ENCODE measurements at places on chromosomes 3 and 15. TPM values are rescaled to one million over a fixed set of nuclear protein-coding genes. Genes with fewer than 3 reads are reported as not detected.

GRCh38 chr3:128307781-128308469 is 154.6 kb downstream of the EEFSEC start:
- no peak for DNase-seq

- DNase-seq = no peak
Observed at GRCh38 chr15:100204211-100204610, 137.6 kb downstream of the ADAMTS17 start.

DNA sequence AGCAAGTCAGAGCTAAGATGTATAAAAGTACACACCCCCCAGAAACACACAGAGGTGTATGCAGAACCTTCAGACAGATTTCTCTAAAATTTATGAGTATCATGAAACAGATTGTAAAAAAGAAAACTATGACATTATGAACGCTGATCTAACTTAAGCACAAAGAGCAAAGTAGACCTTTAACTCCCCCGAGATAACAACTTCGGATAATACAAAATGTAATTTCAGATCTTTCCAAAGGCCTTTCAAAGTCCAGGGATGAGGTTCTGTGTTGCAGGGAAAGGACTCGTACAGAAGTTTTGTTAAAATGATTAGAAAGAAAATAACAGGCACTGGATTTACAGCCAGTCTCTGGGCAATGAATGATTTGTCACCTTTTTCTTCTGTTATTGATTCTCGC is 92.8 kb upstream of the FGF12 start:
- DNase-seq = no peak

DNA sequence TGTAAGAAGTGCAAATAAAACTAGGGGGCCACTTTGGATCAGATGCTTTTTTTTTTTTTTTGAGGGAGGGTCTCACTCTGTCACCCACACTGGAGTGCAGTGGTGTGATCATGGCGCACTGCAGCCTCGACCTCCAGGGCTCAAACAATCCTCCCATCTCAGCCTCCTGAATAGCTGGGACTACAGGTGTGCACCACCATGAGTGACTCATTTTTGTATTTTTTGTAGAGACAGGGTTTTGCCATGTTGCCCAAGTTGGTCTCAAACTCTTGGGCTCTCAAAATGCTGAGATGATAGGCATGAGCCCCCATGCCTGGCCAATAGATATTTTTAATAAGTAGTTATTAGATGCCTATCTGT is 20.8 kb downstream of the CCR1 start:
- DNase-seq = no peak

DNA sequence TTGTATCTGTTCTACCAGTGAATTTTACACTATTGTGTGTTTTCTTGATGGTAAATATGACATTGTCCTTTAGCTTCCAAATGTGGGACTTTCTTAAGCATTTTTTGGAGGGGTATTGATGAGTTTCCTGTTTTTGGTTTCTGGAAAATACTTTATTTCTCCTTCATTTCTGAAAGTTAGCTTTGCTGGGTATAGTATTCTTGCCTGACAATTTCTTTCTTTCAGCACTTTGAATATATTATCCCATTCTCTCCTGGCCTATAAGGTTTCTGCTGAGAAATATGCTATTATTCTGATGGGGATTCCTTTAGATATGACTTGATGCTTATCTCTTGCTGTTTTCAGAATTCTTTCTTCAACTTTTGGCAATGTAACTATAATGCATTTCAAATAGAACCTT is 15.4 kb upstream of the ATP2C1 start:
- DNase-seq = no peak

The NR1I2 gene
- total RNA-seq = not detected

DNA sequence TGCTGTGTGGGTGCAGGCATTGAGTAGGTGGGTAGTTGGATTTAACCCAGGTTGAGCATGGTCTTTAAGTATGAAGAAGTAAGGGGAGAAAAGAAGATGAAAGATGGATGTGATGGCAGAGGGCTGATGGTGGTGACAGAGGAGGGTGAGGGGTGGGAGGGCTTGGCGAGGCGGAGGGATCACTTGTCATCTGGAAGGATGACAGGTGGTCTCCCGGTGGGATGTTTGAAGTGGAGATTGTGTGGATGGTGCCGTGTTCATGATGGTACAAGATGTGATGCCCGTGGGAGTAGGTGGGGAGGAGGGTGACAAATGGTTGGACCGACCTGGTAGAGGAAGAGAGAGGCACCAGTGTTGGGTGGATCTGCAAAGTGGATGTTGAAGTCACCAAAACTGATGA is 208.8 kb downstream of the RPLP1 start:
- no peak for DNase-seq

The CD200R1 gene
- total RNA-seq = not detected

- peak; percentile 68 for DNase-seq
Observed at GRCh38 chr3:168847291-168847883, 751.7 kb upstream of the GOLIM4 start.

DNA sequence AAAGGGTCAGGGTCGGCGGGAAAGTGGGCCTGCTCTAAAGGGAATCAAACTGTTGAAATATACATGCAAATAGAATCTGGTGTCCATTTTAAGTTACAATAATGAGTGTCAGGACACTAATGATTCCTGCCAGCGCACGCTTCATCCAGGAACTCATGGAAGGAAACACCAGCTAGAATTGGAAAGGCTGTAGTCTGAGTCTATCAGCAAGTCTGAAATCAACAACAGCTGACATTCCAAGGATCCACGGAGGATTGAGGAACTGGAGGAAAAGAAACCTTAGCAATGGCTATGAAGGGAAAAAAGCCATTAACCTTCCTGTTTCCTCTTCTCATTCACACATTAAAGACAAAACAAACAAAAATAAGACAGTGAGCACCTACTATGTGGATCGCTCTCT is 1063.1 kb downstream of the NTRK3 start:
- no peak for DNase-seq

DNA sequence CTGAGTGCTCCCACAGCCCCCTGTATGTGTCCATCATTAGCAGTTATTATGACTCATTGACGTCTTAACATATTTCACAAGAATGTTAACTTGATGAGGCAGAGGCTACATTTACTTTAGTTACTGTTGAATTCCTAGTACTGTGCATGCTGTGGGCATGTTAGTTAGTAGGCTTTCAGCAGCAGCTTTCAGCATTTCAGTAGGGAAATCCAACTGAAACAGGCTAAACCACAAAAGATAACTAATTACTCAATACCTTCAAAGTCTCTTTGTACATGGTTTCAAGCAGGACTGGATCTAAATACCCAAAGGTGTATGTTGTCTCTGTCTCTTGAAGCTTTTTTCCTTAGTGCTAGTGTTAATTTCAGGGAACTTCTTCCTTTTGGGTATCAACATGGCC is 229.9 kb upstream of the SUCLG2 start:
- no peak for DNase-seq

DNA sequence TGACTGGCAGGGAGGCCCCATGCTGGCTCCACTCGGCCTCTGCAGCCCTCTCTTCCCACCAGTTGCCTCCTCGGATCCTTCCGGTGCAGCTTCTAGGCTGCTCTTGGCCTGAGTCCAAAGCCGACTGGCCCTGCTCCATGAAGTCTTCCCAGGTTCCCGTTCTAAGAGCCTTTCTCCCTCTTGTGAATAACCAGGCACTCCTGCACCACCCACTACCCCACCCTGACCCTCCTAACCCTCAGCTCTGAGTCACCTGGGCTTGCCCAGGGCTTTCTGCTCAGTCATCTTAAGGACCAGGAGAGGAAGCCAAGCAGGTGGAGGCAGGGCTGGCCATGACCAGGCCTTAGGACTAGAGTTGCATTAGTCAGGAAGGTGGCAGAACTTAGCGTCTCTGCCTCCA is 28.1 kb upstream of the CNBP start:
- DNase-seq = peak; percentile 75

- no peak for DNase-seq
Observed at GRCh38 chr15:97947465-97948260, 12.8 kb upstream of the ARRDC4 start.

- no peak for DNase-seq
Observed at GRCh38 chr3:22665528-22665927, 537.6 kb upstream of the UBE2E2 start.

The MAP6D1 gene
- 3.2 TPM for total RNA-seq

DNA sequence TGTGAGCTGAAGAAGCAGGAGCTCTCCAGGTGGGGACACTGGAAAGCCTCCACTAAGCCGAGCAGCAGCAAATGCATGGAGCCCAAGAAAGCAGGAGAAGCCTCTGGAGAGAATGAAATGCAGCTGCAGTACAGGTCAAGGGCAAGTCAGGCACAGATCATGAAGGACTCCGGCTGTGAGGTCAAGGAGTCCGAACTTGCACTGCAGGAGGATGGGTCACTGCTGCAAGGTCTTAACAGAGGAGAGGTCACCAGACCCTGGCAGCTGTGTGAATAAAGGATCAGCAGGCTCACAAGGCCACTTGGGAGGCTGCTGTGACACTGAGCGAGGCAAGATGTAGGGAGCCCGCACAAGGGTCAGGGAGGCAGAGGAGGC is 24.7 kb upstream of the SLC41A3 start:
- DNase-seq = no peak

The SPG11 gene
- 53.5 TPM for total RNA-seq

GRCh38 chr3:155970398-155970797 is 99.9 kb downstream of the GMPS start:
- DNase-seq = no peak

DNA sequence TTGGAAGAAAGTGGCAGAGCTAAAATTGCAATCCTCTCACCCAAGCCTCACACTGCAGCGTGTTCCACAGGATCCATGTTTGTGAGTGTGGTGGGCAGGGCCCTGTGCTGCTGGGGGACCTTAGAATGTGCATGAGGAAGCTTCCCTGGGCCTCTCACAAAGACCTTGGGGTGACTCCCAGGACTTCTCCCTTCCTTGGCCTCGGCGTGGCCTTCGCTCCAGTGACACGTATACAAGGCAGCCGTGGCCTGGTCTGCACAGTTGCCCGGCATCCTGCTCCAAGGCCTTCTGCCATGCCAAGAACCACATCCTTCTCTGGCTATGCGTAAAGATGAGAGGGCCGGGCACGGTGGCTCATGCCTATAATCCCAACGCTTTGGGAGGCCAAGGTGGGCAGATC is 196.4 kb downstream of the UACA start:
- no peak for DNase-seq

- no peak for DNase-seq
Observed at GRCh38 chr3:164577667-164578210, 500.6 kb downstream of the SI start.

- DNase-seq = peak; percentile 7
Observed at GRCh38 chr3:74267588-74268184, 346.8 kb downstream of the CNTN3 start.

DNA sequence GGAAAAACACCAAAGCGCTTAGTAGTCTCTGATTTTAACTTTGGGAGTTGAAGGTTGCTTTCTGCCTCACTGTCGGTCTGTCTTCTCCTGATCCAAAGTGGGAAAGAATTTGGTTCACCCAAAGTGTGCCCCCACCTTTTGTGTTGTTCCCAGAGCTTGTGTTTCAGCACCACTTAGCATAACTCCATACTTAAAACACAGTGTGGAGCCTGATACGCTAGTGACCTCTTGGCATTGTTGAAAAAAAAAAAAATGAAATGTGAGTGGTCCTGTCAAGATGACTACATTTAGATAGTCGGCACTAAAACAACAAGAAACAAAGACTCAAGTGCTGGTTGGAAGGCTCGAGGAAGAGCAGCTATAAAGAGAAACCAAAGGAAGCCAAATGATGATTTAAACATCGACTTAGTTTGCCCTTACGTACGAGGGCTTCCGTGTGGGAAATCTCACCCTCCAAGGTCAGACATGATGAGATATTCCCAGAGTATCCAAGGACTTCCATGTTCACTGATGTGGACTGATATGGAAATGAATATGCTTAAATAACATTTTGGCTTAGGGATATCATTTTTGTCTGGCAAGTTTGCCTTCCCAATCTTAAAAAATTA is 178.8 kb downstream of the MEIS2 start:
- peak; percentile 14 for DNase-seq

GRCh38 chr3:183537295-183537730 is 18.2 kb downstream of the KLHL6 start:
- DNase-seq = no peak

DNA sequence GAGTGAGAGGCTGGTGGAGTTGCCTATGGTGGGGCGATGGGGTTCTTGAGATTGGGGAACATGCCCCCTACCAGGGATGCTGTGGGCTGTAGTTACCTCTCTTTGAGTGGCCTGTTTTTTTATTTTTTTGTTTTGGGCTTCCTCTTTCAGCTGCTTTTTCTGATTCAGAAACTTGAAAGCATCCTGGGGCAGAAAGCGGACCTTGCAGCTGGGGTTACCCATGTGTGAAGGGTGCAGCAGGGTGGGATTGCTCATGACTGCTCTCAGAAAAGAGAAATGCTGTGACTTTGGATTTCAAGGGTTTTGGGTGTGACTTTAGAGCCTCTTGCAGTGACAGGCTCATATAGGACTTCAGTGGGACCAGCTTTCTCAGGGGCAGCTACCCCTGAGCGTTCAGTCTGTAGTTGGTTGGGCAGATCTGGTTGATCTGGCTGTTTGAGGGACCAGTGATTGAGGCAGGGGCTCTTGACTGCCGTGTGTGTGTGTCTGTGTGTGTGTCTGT is 1.8 kb downstream of the LIMD1 start:
- no peak for DNase-seq

GRCh38 chr15:75095594-75095993 is 72.2 kb downstream of the PPCDC start:
- DNase-seq = no peak

DNA sequence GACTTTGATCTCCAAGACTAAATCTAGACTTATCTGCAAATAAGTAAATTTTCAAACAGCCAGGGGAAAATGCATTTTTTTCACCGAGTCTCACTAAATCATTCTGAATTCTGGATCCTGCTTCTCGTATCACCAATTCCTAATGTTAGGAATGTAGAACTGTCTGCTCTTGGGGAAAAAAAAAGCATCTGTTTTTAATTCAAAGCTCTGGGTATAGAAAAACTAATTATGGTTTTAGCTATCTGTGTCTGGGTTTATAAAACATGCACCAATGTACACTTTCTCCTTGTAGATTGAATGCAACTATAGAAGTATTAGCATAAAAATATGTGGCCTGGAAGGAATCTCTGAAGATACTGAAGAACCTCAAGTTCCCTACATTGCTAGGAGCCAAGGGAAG is 4.8 kb upstream of the CDAN1 start:
- no peak for DNase-seq

Measured in endothelial cell of umbilical vein (primary cell).